PC-9 (cell line): ENCODE measurements at places on chromosomes 5 and 9. TPM values are rescaled to one million over a fixed set of nuclear protein-coding genes. Genes with fewer than 3 reads are reported as not detected.

DNA sequence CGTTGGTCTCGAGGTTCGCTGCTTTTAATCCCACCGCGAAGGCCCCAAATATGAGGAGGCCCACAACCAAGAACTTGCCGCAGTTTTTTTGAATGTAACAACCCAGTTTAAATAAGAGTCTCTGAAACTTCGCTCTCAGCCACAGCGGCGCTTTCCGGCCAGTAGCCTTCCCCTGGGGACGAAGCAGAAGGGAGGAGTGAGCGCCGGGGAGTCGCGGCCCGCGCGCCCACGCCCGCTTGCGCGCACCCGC lies 10.4 kb downstream of the PTCH1 start:
- H3K4me3 ChIP-seq: peak overlapping the region; percentile 98
- H3K27ac ChIP-seq: peak overlapping the region; percentile 28; the same call in 1 of the 2 replicates
- no peaks in the 10 kb centered on the region for H3K27me3 ChIP-seq
- H3K36me3 ChIP-seq: no peaks in the 10 kb centered on the region
- DNase-seq: peak; percentile 34
- H3K4me1 ChIP-seq: peaks cover 16% of the 10 kb centered on the region

- H3K4me1 ChIP-seq: no peaks in the 10 kb centered on the region
- H3K36me3 ChIP-seq: no peaks in the 10 kb centered on the region
- H3K27ac ChIP-seq: no peak overlapping the region
- H3K4me3 ChIP-seq: no peak overlapping the region
- DNase-seq: no peak
Observed at GRCh38 chr5:64506567-64507263, 900 bp downstream of the RGS7BP start.

- H3K36me3 ChIP-seq: no peaks in the 10 kb centered on the region
- no peak for DNase-seq
- H3K27ac ChIP-seq: no peak overlapping the region
- no peaks in the 10 kb centered on the region for H3K27me3 ChIP-seq
Observed at GRCh38 chr9:103188781-103189350, 193.7 kb downstream of the CYLC2 start.

- peaks cover 11% of the 10 kb centered on the region; the same call in 1 of the 2 replicates for H3K4me1 ChIP-seq
- H3K36me3 ChIP-seq: no peaks in the 10 kb centered on the region
- H3K4me3 ChIP-seq: peak overlapping the region; percentile 65
- H3K27ac ChIP-seq: no peak overlapping the region
- DNase-seq: no peak
Observed at GRCh38 chr5:54309691-54310432, 511 bp downstream of the ARL15 start.

DNA sequence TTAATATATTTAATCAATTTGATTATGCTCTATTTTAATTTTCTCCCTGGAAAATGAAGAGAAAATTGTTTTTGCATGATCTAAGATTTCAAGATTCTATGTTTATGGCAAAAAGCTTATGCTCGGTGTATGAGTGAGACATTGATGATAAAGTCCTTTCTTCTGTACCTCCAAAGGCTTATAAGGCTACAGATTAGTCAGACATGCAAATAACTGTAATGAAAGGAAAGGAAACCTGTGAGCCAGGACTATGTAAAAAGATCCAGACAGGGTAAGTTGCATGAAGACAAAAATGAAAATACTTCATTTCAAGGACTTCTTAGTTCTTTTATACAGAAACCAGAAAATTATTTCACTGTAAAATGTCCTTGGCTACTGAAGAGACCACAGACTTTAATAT lies 52.2 kb upstream of the EDIL3 start:
- DNase-seq: no peak
- H3K36me3 ChIP-seq: no peaks in the 10 kb centered on the region
- H3K27ac ChIP-seq: no peak overlapping the region
- no peak overlapping the region for H3K4me3 ChIP-seq
- no peaks in the 10 kb centered on the region for H3K27me3 ChIP-seq
- H3K4me1 ChIP-seq: peaks cover 36% of the 10 kb centered on the region

- H3K36me3 ChIP-seq: no peaks in the 10 kb centered on the region
- no peaks in the 10 kb centered on the region for H3K27me3 ChIP-seq
- H3K4me1 ChIP-seq: peaks cover 12% of the 10 kb centered on the region; the same call in 1 of the 2 replicates
- H3K27ac ChIP-seq: no peak overlapping the region
Observed at GRCh38 chr5:159480849-159481248, 150.6 kb upstream of the IL12B start.

DNA sequence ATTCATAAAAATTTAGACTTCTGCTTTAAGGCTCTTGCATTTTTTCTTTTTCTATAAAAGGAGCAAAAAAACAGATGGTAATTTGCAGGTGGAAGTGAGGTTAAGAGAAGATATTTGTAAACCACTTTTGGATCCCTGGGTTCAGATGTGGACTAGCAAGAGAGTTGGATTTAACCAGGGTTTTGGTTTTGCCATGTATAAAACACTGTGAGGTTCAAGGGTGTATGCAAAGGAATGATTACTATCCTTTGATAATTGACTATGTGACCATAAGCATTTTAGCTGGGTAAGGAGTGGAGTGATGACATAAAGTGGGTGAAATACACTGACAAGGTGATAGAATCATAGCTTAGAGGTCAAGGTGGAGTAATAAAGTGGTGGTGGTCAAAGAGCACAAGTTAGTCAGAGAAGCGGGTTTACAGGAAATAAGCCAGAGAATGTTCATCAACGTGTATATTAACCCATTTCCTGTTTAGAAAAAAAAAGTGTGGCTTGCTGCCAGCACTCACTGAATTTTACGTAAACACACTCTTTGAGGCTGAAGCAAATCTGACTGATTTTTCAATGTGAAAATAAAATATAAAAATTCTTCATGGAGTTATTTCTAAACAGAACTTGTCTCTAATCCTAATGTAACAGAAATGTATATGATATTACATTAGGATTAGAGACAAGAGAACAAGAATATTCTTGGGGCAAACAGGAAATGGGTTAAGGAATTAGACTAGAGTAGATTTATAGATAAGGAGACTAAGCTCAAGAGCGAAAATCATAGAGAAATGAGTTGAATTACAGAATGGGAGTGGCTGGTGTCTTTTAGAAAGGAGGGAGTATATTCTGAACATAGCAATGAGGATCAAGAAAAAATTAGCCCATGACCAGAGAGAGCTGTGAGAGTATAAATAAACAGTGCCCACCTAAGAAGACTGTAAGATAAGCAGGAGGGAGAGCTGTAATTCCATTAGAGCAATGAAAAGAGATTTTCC lies 74.5 kb downstream of the CDKN2A start:
- no peaks in the 10 kb centered on the region for H3K4me1 ChIP-seq
- no peaks in the 10 kb centered on the region for H3K27me3 ChIP-seq
- H3K4me3 ChIP-seq: no peak overlapping the region
- no peak overlapping the region for H3K27ac ChIP-seq
- no peak for DNase-seq
- H3K36me3 ChIP-seq: no peaks in the 10 kb centered on the region

SIMC1 gene
- 6.5 and 7.3 TPM in 2 replicates for total RNA-seq

DNA sequence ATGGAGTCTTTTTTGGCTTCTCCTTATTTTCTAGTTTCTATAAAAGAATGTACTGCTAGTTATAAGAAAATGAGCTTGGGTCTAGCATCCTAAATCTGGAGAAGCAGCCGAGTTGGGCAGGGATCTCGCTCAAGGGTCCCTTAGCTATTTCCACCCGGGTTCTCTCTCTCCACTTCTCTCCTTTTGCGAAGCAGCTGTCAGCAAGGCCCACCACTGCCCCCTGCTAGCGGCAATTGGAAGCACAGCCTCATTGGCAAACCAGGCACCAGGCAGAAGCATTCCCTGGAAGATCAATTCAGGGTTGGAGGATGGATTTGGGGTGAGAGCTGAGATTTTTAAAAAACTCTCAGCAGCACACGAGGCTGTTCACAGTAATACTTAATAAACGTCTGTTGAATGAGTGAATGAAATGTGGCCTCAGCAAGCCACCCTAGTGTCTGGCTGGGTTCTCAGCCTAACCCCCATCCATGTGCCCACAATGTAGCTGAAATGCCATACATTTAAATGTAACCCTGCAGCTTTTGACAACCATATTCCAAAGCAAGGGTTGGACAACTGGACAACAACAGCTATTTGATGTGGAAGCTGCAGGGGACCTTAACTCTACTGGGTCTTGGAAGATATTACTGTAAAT lies 34.6 kb upstream of the TNIP1 start:
- H3K27ac ChIP-seq: no peak overlapping the region
- H3K36me3 ChIP-seq: no peaks in the 10 kb centered on the region
- DNase-seq: peak; percentile 50
- H3K4me3 ChIP-seq: no peak overlapping the region
- H3K27me3 ChIP-seq: no peaks in the 10 kb centered on the region

- no peak overlapping the region for H3K27ac ChIP-seq
- peaks cover 26% of the 10 kb centered on the region; the same call in 1 of the 2 replicates for H3K27me3 ChIP-seq
- no peaks in the 10 kb centered on the region for H3K4me1 ChIP-seq
- peak; percentile 13 for DNase-seq
- H3K4me3 ChIP-seq: no peak overlapping the region
Observed at GRCh38 chr5:4698596-4698995, 441.5 kb upstream of the ADAMTS16 start.

DNA sequence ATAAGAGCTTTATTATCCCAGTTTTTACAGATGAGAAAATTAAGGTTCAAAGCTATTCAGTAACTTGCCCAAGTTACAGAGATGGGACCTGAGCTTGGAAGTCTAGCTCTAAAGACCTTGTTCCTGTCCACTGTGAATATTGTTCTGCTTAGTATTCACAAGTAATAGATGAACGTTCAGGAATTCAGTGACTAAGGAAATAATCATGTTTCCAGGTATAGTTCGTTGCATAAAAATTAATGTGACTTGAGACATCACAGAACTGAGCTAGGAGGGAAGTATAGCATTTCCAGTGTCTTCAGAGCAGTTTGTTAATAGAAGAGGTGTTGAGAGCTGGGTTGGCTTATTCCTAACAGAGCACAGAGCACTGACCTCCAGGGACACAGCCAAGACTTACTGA lies 136.1 kb downstream of the FGF1 start:
- H3K4me1 ChIP-seq: peaks cover 39% of the 10 kb centered on the region
- no peaks in the 10 kb centered on the region for H3K27me3 ChIP-seq

GTF3C4 gene
- 24.7 and 26.9 TPM in 2 replicates for total RNA-seq

GRCh38 chr5:125576822-125577221 lies 830.4 kb upstream of the ZNF608 start:
- DNase-seq: no peak
- H3K36me3 ChIP-seq: no peaks in the 10 kb centered on the region
- H3K4me3 ChIP-seq: no peak overlapping the region
- H3K27ac ChIP-seq: no peak overlapping the region
- H3K4me1 ChIP-seq: no peaks in the 10 kb centered on the region

GRCh38 chr5:100840370-100840769 lies 62.7 kb downstream of the ST8SIA4 start:
- no peaks in the 10 kb centered on the region for H3K36me3 ChIP-seq
- peaks cover 10% of the 10 kb centered on the region for H3K4me1 ChIP-seq
- no peaks in the 10 kb centered on the region for H3K27me3 ChIP-seq
- H3K27ac ChIP-seq: no peak overlapping the region
- no peak overlapping the region for H3K4me3 ChIP-seq
- DNase-seq: no peak

- no peak overlapping the region for H3K27ac ChIP-seq
- H3K27me3 ChIP-seq: no peaks in the 10 kb centered on the region
- no peak overlapping the region for H3K4me3 ChIP-seq
- peak; percentile 44 for DNase-seq
- no peaks in the 10 kb centered on the region for H3K4me1 ChIP-seq
Observed at GRCh38 chr9:70130266-70130665, 86.6 kb downstream of the MAMDC2 start.

CRAT gene
- 40.3 and 60.0 TPM in 2 replicates for total RNA-seq

C9orf153 gene
- total RNA-seq: 0.48 and 0.52 TPM in 2 replicates

- no peak overlapping the region for H3K27ac ChIP-seq
- H3K36me3 ChIP-seq: no peaks in the 10 kb centered on the region
- H3K4me1 ChIP-seq: peaks cover 19% of the 10 kb centered on the region
Observed at GRCh38 chr5:124741711-124742496, 4.5 kb downstream of the ZNF608 start.

GRCh38 chr9:120868339-120868675 lies 8.7 kb downstream of the PHF19 start:
- peaks cover 16% of the 10 kb centered on the region for H3K4me1 ChIP-seq
- H3K4me3 ChIP-seq: peak overlapping the region; percentile 21; the same call in 1 of the 2 replicates
- no peak for DNase-seq
- H3K27me3 ChIP-seq: no peaks in the 10 kb centered on the region
- no peaks in the 10 kb centered on the region for H3K36me3 ChIP-seq
- H3K27ac ChIP-seq: no peak overlapping the region

GRCh38 chr9:90393365-90394152 lies 249.1 kb downstream of the DIRAS2 start:
- peak overlapping the region; percentile 18; the same call in 1 of the 2 replicates for H3K27ac ChIP-seq
- H3K27me3 ChIP-seq: no peaks in the 10 kb centered on the region
- 0 out of 2 replicates have a peak, but pooled peaks cover 6% of the 10 kb centered on the region for H3K4me1 ChIP-seq
- no peaks in the 10 kb centered on the region for H3K36me3 ChIP-seq
- H3K4me3 ChIP-seq: no peak overlapping the region

HTR4 gene
- total RNA-seq: not detected in 2 replicates

FCN2 gene
- total RNA-seq: not detected in 2 replicates

GCNT4 gene
- 1.1 and 1.4 TPM in 2 replicates for total RNA-seq

DNA sequence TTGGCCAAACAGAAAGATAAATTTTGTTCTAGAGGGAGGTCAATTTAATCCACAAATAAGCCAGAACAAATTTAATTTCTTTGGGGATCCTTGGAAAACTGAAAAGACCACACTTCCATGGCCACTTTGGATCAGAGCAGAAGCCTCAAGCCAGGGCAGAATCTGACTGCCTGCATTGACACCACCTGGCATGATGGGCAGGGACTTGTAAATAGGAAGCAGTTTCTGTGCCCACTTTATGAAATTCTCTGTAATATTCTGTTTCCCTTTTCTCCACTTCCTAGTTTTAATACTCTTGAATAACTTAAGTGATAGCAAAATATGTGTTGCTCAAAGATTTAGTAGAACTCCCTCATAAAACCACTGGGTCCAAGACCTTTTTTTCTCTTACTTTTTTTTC lies 6.7 kb upstream of the TMEM252 start:
- DNase-seq: no peak
- H3K36me3 ChIP-seq: no peaks in the 10 kb centered on the region
- H3K4me3 ChIP-seq: no peak overlapping the region
- H3K4me1 ChIP-seq: no peaks in the 10 kb centered on the region

DNA sequence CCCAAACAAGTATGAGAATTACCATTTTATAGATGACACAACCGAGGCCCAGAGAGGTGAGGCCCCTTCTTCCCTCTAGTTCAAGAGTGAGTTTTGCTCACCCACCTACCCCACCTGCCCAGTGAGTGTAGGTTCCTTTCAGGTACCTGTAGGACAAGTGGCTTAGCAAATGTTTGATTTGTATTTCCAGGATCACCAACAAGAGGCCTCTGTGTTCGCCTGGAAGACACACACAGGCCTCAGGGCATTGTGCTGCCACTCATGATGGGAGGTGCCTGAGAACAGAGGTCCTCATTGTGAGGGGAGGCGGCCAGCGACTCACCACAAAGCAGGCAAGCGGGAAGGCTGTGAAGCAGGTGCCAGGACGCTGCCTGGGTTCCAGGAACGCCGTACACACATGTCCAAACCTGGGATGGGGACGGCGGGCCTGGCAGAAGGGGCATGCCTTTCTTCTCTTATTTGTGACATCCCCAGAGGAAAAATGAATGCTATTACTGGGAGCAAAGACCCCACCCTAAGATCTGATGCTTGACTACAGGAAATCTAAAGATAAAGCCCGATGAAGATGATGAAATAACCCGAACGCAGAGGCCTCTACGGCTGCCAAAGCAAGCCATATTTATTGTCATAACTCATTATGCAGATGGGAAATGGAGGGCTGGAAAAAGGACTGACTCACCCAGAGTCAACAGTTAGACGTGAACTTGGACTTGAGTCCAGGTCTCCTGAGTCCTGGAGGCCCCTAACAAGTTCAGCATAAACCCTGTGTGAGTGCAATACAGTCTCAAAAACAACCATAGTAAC lies 60.2 kb upstream of the SLC25A51 start:
- H3K36me3 ChIP-seq: peaks cover 5% of the 10 kb centered on the region; the same call in 1 of the 2 replicates
- DNase-seq: peak; percentile 60
- H3K27me3 ChIP-seq: no peaks in the 10 kb centered on the region
- peaks cover 61% of the 10 kb centered on the region for H3K4me1 ChIP-seq
- peak overlapping the region; percentile 87 for H3K27ac ChIP-seq

KCNV2 gene
- not detected in 2 replicates for total RNA-seq

CEP78 gene
- 37.8 and 38.3 TPM in 2 replicates for total RNA-seq
